ENCODE measurements at places on chromosomes 4 and X.
A peak's percentile ranks its signal among the peaks of the same experiment; 100 is the strongest.

- DNase-seq: no peak
Observed at GRCh38 chrX:6885909-6886308, 261.6 kb upstream of the STS start.

DNA sequence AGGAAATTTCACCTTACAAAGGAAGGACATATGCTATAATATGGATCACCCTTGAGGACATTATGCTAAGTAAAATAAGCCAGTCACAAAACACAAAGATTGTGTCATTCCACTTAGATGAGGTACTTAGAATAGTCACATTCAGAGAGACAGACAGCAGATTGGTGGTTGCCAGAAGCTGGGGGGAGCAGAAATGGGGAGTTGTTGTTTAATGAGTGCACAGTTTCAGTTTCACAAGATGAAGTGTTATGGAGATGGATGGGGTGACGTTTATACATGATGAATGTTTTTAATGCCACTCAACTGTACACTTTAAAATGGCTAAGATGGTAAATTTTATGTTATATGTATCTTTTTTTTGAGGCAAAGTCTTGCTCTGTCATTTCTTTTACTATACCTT lies 14.8 kb upstream of the SPON2 start:
- DNase-seq: no peak

GRCh38 chrX:45360571-45360970 lies 159.9 kb upstream of the DIPK2B start:
- no peak for DNase-seq

- DNase-seq: no peak
Observed at GRCh38 chr4:7007944-7008343, 35.2 kb upstream of the TADA2B start.

DNA sequence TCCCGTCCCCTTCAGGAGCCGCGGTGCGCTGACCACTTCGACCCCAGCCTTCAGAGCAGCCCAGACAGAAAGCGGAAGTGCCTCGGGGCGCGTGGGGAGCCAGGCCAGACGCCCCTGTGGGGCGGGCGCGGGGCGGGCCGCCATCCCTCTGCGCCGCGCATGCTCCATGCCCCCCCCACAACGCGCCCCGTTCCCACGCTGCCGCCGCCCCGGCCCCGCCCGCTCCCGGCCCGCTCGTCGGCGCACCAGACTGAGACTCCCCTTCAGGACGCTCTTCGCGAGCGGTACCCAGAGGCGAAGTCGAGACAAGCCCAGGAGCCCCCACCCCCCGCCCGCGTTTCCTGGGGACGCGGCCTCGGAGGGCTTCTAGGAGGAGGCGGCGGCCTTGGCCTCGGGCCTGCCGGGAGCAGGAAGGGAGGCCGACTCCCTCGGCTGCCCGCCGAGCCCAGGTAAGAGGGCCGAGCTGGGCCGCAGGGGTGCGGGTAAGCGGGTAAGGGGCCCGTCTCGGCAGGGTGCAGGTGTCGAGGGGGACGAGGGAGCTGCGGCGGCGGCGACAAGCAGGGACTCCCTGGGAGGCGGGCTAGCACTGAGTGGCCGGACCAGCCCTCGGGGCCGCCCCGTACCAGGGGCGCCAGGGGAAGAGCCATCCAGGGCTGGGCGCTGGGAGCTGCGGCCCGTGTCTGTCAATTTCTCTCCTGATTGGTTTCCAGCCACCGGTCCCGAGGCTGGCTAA lies at the start of gene ZFP92:
TSS of gene ZFP92 (plus strand) at position 218 of the 733 bp plus-strand sequence. CDS start 6,851 bp downstream, outside the sequence.
- DNase-seq: peak; percentile 38

DNA sequence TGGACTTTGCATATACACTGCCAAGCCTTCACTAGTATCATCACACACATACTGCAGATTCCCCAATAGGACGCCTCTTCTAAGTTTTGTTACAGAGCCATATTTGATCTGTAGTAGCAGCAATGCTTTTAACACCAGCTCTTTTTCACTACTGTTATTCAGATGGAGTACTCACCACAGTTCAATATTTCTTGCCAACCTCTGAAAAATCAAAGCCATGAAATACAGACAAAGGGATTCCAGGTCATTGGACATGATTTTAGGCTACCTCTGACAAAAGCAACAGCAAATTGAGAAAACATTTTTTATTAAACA lies 390.7 kb upstream of the ADGRL3 start:
- no peak for DNase-seq

DNA sequence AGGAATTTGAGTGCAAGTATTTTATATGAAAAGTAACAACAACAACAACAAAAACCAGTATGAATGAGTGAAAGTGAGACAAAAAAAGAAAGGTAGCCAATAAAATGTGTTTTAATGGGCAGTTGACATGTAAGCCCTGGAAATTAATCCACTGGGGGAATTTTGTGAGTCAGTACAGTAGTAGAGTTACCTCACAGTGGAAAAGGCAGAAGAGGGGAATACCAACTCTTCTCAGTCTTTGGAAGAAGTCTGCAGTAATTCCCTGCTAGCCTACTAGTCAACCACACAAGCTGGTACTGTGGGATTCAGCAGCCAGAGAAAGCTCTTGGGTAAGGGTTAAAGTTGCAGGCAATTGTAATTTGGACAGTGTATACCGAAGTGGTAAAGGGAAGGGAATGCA lies 76.3 kb upstream of the IL15 start:
- DNase-seq: no peak

GRCh38 chr4:7209699-7210098 lies 17.4 kb downstream of the SORCS2 start:
- DNase-seq: no peak

DNA sequence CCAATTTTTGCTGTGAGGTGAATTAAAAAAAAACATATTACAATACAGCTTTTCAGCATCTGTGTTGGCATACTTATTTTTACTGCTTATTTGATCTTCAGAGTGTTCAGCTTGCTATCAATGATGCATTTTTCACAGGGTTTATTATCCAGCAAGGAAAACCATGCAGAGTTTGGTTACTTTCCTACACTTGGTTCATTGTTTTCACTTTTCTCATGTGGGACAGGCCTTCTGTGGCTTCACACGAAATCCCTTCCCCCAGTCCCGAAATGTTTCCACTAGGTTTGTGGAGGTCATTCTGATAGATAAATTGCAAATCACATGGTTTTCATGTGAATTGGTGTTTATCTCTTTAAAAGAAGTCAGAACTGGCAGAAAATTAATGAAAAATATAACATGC lies 205.8 kb downstream of the SPCS3 start:
- no peak for DNase-seq

- DNase-seq: no peak
Observed at GRCh38 chr4:102598086-102598761, 97.1 kb downstream of the NFKB1 start.

DNA sequence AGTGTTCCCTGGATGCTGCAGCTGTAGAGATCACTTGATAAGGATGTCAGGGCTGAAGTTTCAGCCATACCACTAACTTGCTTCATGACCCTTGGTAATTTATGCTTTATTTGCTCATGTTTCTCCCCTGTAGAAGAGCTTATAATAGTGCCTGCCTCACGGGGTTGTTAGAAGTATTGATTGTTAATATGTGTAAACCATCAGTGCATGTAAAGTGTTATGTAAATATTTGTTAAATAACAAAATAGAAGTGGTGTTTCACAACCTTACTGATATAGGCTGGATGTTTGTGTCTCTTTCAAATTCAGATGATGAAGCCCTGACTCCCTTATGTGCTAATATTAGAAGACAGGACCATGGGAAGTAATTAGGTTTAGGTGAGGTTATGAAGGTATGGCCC lies 1.5 kb upstream of the CXCL2 start:
- no peak for DNase-seq

GRCh38 chr4:83334425-83335241 lies at the start of gene HPSE:
Gene HPSE, minus strand, starts transcription at chr4:83334848. Its CDS starts 66 bp downstream, at chr4:83334782.
- peak; percentile 84 for DNase-seq

GRCh38 chrX:111375747-111376146 lies 36.2 kb downstream of the DCX start:
- DNase-seq: no peak

DNA sequence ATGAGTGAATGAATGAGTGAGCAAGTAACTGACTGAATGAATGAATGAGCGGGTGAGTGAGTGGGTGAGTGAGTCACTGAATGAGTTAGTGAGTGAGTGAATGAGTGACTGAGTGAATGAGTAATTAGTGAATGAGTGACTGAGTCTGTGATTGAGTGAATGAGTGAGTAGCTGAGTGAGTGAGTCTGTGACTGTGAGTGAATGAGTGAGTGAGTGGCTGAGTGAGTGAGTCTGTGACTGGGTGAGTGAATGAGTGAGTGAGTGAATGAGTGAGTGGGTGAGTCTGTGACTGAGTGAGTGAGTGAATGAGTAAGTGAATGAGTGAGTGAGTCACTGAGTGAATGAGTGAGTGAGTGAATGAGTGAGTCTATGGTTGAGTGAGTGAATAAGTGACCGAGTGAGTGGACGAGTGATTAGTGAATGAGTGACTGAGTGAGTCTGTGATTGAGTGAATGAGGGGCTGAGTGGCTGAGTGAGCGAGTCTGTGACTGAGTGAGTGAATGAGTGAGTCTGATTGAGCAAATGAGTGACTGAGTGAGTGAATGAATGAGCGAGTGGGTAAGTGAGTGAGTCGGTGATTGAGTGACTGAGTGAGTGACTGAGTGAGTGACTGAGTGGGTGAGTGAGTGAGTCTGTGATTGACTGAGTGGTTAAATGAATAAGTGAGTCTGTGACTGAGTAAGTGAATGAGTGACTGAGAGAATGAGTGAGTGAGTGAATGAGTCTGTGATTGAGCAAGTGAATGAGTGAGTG lies 223.0 kb upstream of the PSAPL1 start:
- DNase-seq: no peak

DNA sequence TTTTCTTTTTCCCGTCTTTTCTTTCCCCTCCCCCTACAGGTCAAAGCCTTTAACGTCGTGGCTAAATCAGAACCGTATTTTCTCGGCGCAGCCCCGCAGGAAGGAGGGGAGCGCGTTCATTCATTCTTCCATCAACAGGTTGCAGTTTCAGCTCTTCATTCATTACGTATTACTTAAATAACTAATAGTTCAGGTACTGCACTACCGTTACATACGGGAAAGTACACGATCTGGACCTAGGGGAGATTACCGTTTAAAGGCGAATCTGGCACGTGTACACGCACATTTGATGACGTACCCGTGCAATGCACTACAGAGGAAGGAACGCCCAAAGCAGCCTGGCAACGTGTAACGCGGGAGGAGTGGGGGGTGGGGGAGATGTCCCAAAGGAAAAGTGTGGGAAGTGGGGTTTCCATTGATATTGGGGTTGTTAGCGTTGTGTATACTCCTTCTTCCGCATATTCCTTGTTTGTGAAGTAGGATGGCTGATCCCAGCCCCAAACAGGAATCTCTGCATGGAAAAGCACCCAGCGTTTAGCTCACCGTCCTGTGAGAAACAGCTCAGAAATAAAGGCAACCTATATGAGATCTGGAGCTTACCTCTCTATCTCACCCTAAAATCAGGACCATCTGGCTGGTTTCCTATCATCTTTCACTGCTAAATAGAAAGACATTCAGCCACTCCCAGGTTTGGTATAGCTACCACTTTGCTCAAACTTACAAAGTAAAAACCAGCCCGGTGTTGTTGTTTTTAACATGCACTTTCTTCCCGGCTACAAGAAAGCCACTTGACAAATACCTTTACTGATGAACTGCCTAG lies 585 bp upstream of the SEC24D start:
- peak; percentile 29 for DNase-seq

DNA sequence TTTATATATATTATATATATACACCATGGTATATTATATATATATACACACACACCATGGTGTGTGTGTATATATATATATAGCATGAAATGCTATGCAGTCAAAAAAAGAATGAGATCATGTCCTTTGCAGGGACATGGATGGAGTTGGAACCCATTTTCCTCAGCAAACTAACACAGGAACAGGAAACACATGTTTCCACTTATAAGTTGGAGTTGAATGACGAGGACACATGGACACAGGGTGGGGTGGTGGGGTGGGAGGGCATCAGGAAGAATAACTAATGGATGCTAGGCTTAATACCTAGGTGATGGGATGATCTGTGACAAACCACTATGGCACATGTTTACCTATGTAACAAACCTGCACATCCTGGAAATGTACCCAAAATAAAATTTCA lies 293.6 kb upstream of the NDST3 start:
- DNase-seq: no peak

GRCh38 chr4:82358847-82359246 lies 14.9 kb downstream of the HNRNPD start:
- no peak for DNase-seq

- DNase-seq: no peak
Observed at GRCh38 chr4:57588557-57588956, 478.4 kb upstream of the IGFBP7 start.

DNA sequence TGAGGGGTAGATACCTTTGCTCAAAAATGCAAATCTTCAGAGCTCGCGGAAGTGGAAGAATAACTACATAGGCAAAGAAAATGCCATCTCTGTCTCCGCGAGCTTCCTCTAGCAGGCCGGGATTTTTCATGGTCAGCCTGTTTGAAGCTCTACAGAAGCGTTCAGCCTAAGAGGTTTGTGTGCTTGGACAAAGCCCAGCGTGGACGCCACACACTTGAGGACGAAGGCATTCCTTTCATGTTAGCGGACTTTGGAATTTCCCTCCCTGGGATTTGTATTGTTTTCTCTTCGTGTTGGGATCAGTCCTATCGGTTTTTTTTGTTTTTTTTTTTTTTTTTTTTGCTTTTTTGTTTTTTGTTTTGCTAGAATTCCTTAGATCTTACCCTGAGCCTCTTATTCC lies 53.7 kb downstream of the SMIM31 start:
- DNase-seq: no peak

DNA sequence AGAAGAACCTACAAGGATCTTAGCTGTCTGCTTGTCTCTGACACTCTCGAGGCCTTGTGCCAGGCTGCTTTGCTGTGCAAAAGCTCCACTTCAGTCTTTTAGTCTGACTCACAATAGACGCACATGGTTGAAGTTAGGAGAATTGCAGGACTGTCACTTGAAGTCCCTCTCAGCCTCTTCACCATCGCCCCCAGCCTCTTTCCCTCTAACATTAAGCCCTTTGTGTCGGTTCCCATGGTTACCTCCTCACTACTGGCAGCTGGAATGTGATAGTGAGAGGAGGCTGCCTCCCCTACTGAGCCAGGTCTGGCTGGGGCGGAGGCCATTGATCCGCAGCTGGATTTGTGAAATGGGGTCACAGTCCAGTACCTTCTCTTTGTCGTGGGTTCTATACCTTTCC lies 201.8 kb downstream of the SOWAHB start:
- DNase-seq: no peak

GRCh38 chrX:107576841-107577240 lies 51.5 kb upstream of the PRPS1 start:
- DNase-seq: no peak

- no peak for DNase-seq
Observed at GRCh38 chrX:50618788-50619558, 148.3 kb upstream of the DGKK start.

- DNase-seq: no peak
Observed at GRCh38 chr4:182923366-182923765, 6.2 kb upstream of the DCTD start.

GRCh38 chrX:43750248-43750676 lies 94.2 kb downstream of the MAOA start:
- no peak for DNase-seq
